Stimulated activated CD4-positive, alpha-beta T cell treated with anti-CD3 and anti-CD28 coated beads, Interleukin-12 subunit alpha, Interleukin-12 subunit beta, amount 100 ng/mL, for 24 hours (primary cell): ENCODE measurements at places on chromosomes 1 and 21.
A peak's percentile ranks its signal among the peaks of the same experiment; 100 is the strongest.

DNA sequence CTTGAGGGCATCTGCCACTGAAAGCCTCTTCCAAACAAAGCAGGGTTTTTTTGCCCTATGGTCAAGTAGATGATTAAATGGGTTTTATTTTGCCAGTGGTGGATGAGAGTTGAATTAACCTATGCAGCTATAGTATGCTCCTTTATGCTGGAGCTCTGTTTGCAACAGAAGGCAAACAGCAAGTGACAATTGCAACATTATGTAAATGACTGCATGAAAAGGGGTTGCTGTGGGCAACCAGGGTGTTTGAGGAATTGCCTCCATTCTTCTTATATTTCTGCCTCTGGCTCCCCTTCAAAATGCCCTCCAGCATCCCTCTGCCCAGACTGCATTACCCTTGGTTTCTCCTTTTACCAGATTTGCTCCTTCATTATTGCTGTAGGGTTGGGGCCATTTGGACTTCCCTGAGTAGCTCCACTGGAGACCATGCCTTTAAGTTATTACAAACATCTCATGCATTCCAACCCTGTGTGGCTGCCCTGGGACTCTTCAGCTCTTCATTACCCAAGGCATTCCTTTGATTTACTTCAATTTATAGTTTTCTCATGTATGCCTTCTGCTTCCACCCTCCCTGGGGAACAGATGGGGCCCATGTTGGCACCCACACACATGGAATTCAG lies 398.4 kb downstream of the PRDM2 start:
- DNase-seq = no peak

- no peak for DNase-seq
Observed at GRCh38 chr1:24505816-24506215, 3.2 kb downstream of the RCAN3 start.

DNA sequence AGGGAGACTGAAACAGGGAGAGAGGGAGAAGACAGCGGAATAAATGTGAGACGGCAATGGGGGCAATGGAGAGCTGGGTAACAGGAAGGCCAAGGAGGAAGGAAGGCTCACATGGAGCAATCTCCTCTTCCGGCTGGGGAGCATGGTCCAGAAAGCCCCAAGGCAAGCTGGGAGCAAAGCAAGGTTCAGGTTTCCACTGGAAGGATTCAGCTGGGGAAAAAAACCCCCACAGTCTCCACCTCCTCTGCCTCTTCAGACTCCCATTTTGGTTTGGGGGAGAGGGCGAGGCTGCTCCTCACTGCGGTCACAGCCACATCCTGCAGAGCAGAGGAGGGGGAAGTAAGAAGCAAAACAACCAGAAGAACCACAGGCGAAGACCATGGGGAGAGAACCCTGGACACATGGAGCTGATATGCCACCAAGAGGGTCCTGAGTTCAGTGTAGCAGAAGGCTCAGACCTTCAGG lies 650 bp downstream of the TNFAIP8L2 start:
- DNase-seq = peak; percentile 42

GRCh38 chr1:14017531-14017961 lies 317.6 kb downstream of the PRDM2 start:
- DNase-seq = no peak

DNA sequence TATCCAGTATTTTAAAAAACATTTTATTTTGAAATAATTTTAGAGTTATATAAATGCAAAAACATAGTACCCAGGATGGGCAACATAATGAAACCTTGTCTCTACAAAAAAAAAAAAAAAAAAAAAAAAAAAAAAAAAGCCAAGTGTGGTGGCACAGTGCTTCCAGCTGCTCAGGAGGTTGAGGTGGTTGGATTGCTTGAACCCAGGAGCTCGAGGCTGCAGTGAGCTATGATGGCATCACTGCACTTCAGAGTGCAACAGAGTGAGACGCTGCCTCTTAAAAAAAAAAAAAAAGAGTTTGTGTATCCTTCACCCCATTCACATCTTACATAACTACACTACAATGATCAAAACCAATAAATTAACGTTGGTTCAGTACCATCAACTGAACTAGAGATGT lies 115.6 kb upstream of the KIF26B start:
- no peak for DNase-seq

DNA sequence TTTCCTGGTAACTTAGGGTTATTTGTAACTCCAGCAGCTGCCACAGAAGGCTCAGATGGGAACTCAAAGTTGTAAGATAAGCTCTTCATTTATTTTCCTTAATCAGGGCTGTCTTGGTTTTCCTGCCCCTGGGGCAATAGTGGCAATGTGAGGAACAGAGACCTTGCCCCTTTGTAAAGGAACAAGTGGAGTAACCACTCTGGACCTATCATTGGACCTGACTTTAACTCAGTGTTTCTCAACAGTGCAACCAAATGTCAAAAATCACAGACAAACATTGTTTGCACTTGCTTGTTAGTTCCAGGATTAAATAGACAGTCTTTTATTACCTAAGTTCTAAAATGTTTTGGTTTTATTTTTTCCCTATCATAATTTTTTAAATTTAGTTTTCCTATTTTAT lies 2.8 kb upstream of the FMO3 start:
- no peak for DNase-seq

DNA sequence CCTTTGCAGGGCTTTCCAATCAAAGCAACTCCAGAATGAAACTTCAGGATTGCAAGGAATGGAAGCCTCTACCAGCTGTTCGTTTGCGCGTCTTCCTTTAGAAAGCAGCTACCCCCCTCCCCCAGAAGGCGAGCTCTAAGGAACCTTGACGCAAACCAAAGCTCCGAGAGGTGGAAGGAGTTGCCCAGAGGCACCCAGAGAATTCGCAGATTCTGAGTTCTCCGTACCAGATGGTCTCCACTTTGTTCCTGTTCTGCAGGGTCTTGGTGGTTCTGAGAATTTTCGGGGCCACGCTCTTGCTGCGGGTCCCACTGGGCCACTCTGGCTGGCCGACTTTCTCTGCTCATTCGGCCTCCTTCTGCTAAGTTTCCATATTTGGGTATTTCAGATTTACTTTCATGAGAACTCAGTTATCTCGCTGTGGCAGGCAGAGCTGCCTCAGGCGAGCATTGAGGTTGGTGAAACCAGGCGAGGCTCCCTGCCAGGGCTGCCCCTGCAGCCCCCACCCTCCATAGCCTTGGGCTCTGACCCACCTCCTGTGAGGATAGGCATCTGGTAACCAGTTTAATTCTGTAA lies 801 bp downstream of the TRAF5 start:
- no peak for DNase-seq

- no peak for DNase-seq
Observed at GRCh38 chr1:183251101-183251958, 65.3 kb downstream of the LAMC2 start.

DNA sequence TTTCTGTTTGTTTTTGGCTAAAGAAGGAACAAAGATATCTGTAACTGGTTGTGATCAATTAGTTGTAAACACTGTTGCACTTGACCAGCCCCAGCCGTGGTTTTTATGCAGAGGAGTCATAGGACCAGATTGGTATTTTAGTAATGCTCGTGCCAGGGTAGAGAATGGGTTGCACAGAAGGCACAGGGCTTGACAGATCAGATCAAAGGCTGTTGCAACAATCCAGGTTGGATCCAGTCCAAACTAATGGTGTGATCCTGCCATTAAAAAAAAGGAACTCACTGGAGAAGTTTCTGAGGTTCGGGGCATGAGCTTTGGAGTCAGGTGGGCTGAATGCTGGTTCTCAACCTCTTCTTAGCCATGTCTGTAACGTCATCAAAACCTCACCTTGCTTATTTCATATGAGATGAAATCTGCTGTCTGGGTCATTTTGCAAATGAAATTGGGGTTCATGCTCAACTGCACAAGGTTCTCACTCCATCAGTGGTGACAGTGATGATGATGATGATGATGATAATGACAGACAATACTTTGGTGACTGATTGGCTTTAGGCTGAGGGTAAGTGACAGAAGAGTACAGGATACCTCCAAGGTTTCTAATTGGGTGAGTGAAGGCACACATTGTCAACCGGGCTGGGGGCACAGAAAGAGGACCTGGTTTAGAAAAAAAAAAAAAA lies 43.1 kb downstream of the ZNF281 start:
- no peak for DNase-seq

DNA sequence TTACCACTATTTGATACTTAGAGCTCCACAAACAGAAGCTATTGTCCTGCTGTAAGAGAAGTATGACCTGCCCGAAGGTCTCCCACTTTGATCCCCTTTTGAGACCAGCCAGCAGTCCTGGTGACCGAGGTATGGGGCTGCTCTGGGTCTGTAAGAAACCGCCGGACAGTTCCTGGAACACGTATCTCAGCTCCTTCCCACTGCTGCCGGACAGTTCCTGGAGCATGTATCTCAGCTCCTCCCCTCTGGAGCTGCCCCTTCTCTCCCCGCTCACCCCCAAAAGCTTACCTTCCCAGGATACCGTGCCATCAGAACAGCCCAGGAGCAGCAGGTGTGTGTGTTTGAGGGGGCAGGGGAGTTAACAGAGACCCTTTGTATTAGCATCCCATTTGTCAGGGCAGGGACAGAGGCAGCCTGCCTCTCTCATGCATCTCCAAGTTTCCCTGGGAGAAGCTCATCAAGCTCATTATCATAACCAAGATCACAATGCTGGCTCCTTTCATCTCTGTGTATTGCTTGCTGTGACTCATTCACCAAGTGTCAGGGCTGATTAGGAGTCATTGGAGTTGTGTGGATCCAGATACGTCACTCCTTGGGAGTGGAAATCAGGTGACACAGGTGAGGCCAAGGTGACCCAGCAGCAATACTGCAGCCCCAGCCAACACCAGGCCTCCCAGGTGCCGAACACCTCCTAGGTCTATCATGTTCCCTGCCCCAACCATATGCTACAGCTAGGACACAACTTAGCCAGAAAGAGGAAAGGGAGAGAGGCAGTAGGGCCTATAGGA lies 25.3 kb downstream of the OPTC start:
- no peak for DNase-seq
